AG10803 (cell line): ENCODE measurements at places on chromosomes 12 and 14.

DNA sequence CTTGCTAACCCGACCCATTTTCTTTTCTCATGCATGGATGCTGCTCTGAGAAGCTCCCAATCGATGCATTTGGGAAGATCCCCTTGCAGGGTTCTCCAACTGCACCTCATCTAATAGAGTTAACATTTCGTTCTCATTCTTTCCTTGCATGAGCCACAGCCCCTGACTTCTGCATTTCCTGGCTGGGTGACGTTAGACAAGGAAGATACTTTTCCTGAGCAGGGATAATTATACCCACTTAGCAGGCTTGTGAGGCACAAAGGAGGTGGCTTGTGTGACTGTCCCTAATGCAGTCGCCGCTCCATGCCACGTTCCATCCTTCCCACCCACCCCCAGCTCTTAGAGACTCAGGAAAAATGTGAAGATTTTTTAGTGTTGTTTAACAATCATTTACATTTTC is 195.1 kb downstream of the CHST11 start:
- no peak for DNase-seq

GRCh38 chr12:113641426-113642030 is 169.9 kb upstream of the LHX5 start:
- DNase-seq, result no peak

GRCh38 chr12:32902287-32902997 is 5.9 kb upstream of the PKP2 start:
- DNase-seq, result no peak

DNA sequence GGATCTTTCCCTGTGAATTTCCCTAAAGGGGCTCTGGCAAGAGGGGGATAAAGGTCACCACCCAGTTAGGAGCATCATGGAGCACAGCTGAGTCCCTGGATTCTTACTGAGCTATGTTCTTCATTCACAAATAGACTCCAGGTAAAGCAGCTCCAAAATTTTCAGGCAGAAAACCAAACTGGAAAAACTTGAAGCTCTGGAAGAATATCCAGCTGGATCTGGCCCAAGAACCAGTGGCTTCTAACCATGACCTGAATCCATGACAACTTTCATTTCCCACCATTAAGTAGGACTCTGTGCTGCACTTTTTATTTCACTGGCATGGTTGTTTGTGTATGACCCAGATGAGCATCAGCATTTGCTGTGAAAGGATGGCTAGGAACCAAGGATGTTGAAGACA is 180.4 kb upstream of the FKBP4 start:
- DNase-seq, result peak; percentile 30

DNA sequence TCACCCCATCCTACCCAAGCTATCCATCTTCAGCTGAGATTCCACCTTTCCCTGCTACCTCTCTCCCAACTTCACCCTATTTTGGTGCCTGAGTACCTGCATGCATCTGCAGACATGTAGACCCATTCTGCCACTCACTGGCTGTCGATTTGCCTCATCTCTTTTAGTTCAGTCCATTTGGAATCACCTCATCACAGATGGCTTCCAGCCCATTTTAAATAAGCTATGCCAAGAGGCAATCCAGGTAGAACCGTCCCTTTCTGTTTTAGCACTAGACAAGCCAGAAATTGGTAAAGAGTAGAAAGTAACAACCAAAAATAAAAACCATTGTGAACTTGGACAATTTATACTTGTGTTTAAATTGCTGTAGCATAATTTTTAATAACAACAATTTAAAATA is 11.3 kb downstream of the SLC35F4 start:
- DNase-seq, result no peak

- peak; percentile 60 for DNase-seq
Observed at GRCh38 chr12:104959335-104959841, 1.3 kb upstream of the SLC41A2 start.

- no peak for DNase-seq
Observed at GRCh38 chr14:60272177-60272576, 23.2 kb downstream of the PPM1A start.

DNA sequence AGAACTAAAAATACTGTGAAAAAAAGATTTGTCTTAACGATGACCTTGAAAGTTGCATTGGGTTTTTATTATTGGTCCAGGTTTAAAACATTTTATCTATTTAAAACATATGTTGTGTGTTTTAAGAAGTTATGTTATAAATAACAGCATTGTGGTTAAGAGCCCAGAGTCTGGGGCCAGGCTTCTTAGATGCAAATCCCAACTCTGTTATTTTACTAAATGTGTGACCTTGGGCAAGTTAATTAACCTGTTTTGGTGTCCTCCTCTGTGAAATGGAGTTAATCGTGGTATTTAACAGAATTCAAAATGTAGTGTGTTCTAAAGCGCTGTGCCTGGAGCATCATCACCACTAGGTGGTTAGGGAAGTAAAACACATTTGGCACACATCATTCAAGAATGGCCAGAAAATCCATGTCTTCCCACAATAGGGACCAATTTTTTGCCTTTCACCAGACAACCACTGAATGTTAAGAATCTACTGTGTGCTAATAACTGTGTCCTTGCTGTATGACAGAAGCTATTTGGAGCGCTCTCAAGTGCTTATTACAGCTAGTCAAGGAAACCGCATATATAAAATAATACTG is 133.3 kb downstream of the MON2 start:
- no peak for DNase-seq

DNA sequence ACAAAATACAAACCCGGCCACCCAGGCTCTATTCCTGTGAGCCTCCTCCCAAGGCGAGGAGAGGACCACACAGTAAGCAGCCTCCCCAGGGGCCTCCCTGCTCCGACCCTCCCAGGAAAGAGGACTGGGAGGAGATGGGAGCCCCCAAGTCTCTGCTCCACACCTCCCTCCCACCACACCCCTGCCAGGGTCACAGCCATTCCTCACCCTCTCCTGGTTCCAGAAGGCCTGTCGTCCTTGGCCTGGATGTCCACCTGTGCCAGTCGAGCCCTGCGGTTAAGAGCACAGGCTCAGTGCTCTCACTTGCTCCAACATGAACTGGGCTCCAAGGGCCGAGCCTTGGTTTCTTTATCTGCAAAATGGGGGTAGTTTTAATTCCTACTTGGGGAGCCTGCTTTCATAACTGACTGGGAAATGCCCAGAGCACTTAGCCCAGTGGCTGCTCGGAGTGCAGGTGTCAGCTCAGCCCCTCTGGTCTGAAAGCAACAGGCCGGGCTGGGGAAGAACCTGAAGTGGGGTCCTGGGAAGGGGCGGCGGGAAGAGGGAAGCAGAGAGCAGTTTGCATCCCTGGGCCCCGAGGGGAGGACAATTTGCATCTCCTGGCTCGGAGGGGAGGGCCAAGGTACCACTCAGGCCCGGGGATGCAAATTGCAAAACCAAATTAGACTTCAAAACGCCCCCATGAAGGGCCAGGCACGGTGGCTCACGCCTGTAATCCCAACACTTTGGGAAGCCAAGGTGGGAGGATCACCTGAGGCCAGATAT is 23.6 kb downstream of the TCHP start:
- DNase-seq, result no peak

DNA sequence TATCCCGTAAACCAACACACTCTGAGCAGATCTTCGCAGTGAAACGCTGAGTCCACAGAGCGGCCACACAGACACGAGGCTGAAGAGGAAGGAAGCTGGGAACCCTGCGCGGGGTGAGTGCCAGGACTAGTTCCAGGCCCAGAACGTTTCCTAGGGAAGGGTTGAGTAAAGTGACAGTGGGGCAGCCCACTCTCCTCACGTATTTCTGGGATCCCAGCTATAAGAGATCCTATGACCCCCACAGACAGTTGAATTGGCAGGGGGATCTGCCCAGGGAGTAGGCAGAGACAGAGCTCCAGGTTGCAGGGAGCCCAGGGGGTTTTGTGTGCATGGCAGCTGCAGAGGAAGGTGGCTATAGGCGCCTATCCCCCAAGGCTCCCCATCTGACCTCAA is 51.1 kb downstream of the GTF2A1 start:
- peak; percentile 31 for DNase-seq

GRCh38 chr14:95664546-95664945 is 21.7 kb upstream of the TCL1B start:
- DNase-seq, result no peak

- no peak for DNase-seq
Observed at GRCh38 chr12:75834591-75834990, 197.0 kb downstream of the PHLDA1 start.

GRCh38 chr12:168763-169525 is 45.0 kb downstream of the SLC6A12 start:
- DNase-seq, result no peak

GRCh38 chr14:90378249-90378648 is 18.6 kb upstream of the CALM1 start:
- DNase-seq, result no peak

- DNase-seq, result no peak
Observed at GRCh38 chr12:70920891-70921290, 353 bp upstream of the PTPRR start.

DNA sequence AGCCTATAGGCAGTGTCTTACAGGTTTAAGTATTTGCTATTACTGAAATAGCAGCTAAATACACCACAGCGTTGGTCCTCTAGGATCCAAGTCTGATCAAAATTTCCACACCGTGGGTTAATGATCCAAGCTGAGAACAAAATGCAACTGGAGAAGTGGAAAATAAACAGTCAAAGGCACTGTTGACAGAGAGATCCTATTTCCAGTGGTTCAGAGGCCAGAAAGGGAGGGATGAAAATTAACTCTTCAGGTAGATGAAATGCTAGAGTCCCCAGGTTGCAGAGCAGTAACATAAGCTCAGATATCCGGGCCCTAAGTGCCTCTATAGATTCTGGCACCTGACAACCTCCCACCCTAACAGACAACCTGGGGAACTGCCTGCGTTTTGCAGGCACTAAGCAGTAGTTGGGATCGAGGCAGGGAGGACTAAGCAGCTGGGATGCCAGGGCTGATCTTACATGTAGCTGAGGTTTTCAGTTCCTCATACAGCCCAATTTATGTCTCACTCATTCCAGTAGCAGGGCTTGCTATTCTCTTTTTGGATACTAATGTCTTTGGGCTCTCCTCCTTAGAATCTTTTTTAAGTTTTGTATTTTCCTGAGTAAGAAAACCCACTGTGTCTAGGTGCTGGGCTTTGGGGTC is 42.7 kb upstream of the CRACR2A start:
- no peak for DNase-seq

DNA sequence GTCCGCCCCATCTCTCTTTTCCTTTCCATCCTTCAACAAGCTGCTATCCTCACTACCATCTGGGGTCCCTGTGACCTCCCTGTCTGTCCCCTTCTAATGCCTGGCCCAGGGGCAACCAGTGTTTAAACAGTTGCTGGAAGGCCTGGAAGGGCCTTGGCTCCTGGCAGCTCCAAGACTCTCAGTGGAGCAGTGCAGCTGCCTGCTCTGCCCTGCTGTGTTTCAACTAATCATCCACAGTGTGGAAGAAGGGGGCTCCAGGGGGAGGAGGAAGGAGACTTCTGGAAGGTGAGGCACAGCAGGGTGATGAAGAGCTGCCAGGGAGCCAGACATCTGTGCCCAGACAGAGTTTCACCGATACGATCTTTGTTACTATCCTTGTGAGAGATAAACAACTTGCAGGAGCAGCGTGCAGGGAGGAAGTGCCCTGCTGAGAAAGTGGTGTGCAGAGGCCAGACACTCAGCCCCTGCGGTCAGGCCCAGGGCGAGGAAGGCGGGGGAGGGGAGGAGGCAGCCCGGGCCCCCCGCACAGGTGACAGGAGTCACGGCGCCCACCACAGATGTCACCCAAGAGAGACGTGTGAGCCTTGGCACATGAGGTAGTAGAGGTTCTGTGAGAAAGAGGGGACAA is 1061.8 kb downstream of the BCL11B start:
- no peak for DNase-seq

GRCh38 chr12:13198876-13199275 is 2.4 kb downstream of the EMP1 start:
- peak; percentile 72 for DNase-seq

- DNase-seq, result no peak
Observed at GRCh38 chr14:60085693-60086092, 6.0 kb upstream of the PCNX4 start.
